ENCODE measurements at places on chromosomes 1 and 21. TPM values are rescaled to one million over a fixed set of nuclear protein-coding genes. Genes with fewer than 3 reads are reported as not detected.

KLF17 gene
- total RNA-seq: not detected

RAB13 gene
- total RNA-seq: 2.1 TPM

DNA sequence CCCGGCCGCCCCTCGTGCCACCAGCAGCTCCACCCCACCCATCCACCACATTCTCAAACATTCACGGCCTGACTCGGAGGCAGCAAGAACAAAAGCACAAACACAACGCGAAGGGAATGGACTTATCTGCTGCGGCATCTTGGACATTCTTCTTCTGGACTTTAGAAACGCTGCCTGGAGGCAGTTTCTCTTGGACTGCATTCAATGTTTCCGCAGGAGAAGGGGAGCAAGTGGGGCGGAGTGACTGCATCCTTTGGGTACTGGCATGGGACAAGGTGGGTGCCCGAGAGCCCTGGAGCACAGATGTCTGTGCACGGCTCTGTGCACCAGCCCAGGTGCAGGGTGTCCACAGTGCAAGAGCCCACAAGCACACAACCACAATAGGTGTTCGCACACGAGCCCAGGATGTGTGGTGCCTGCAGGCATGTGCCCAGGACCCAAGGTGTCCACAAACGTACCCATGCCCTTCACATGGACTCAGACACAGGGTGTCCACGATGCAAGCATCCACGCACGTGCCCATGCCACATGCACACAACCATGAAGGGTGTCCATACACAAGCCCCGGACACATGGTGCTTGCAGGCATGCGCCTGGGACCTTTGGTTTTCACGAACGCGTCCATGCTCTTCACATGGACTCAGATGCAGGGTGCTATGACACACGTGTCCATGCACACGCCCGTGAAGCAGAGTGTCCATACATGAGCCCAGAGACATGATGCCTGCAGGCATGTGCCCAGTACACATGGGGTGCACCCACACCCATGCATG lies 53.6 kb downstream of the WNT9A start:
- DNase-seq: no peak

GRCh38 chr1:13643017-13643416 lies 57.0 kb upstream of the PRDM2 start:
- DNase-seq: no peak

- DNase-seq: no peak
Measured at GRCh38 chr1:229410692-229411433, 23.0 kb downstream of the ACTA1 start.

DNA sequence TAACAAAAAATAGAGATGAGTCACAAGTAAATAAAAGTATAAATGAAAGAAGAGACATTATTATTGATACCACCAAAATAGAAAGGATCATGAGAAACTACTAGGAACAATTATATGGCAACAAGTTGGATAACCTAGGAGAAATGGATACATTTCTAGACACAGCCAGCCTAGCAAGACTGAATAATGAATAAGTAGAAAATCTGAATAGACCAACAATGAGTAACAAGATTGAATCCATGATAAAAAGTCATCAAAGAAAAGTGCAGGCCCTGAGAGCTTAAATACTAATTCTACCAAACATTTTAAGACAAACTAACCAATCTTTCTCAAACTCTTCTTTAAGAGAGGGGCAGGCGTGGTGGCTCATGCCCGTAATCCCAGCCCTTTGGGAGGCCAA lies 538.6 kb upstream of the PBX1 start:
- DNase-seq: no peak

GRCh38 chr1:41368366-41368765 lies 7.1 kb downstream of the FOXO6 start:
- no peak for DNase-seq

CLDN8 gene
- total RNA-seq: not detected

GRCh38 chr1:243708210-243708609 lies 141.8 kb downstream of the AKT3 start:
- peak; percentile 15 for DNase-seq

DNA sequence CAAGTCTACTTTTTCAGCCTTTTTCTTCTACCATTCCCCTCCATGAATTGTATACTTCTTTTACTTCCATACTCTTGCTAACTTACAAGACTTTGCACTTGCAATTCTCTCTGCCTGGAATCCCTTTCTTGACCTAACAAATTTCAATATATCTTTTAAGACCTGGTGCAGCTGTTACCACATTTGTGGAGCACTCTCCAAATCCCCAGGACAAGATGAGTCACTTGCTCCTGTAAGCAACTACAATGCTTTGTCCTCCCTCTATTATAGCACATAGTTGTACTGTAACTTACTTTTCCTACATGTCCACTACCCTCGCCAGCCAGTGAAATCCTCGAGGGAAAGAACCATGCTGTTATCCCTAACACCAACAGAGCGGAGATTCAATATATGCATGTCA lies 43.1 kb downstream of the WARS2 start:
- DNase-seq: no peak

DNA sequence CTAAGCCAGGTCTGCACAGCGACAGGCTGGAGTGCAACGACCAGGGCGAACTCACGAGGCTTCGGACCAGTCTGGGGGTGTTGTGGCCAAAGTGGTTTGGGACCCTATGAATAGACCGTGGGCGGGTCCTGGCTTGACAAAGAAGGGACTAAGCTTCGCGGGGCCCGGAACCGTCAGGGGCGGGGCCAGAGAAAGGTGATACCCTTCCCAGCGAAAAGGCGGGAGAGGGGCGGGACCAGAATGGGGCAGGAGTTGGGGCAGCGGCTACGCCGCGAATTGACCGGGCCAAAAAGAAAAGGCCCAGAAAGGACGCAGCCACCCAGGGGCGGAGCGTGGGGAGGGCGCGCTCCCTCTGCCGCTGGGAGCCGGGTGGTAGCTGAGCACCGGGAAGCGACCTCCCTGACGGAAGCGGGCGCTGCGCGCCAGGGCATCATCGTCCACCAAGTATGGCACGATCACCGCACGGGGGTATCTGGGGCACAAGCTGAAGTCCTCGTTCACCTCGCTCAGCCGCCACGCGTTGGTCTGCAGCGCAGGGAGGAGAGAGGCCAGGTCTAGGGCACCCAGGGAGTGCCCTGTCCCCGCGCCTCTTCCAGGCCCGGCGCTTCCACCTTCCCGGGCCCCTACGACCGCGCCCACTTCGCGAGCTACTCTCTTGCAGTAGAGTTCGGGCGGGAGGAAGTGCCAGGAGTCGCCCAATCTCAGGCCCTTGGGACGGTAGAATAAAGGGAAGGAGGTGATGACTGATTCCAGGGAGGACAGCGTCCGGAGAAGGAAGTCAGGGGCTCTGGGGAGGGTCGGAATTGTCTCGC lies 6.7 kb upstream of the FAM167B start:
- DNase-seq: peak; percentile 57

GRCh38 chr1:119375366-119375765 lies 6.8 kb downstream of the HAO2 start:
- DNase-seq: no peak

- DNase-seq: no peak
Measured at GRCh38 chr1:231606712-231607111, 19.9 kb upstream of the DISC1 start.

Measured in naive thymus-derived CD4-positive, alpha-beta T cell (primary cell).